ENCODE measurements at places on chromosomes 1 and 21. TPM values are rescaled to one million over a fixed set of nuclear protein-coding genes. Genes with fewer than 3 reads are reported as not detected.
A peak's percentile ranks its signal among the peaks of the same experiment; 100 is the strongest.

The FAM43B gene
- 0.11 TPM for total RNA-seq

The MPC2 gene
- total RNA-seq: 60.8 TPM

The SMCP gene
- total RNA-seq: not detected

The SPRR1A gene
- not detected for total RNA-seq

The LIN9 gene
- 21.9 TPM for total RNA-seq

- peak; percentile 50 for DNase-seq
Measured at GRCh38 chr1:44676484-44677200, 2.1 kb downstream of the ARMH1 start.

The LRRC71 gene
- total RNA-seq: 0.11 TPM

- no peak for DNase-seq
Measured at GRCh38 chr1:84825161-84825560, 67.8 kb downstream of the LPAR3 start.

The DNAH14 gene
- total RNA-seq: 42.8 TPM

The GPR3 gene
- total RNA-seq: 4.7 TPM
